ENCODE measurements at places on chromosomes 7 and 10. TPM values are rescaled to one million over a fixed set of nuclear protein-coding genes. Genes with fewer than 3 reads are reported as not detected.

DNA sequence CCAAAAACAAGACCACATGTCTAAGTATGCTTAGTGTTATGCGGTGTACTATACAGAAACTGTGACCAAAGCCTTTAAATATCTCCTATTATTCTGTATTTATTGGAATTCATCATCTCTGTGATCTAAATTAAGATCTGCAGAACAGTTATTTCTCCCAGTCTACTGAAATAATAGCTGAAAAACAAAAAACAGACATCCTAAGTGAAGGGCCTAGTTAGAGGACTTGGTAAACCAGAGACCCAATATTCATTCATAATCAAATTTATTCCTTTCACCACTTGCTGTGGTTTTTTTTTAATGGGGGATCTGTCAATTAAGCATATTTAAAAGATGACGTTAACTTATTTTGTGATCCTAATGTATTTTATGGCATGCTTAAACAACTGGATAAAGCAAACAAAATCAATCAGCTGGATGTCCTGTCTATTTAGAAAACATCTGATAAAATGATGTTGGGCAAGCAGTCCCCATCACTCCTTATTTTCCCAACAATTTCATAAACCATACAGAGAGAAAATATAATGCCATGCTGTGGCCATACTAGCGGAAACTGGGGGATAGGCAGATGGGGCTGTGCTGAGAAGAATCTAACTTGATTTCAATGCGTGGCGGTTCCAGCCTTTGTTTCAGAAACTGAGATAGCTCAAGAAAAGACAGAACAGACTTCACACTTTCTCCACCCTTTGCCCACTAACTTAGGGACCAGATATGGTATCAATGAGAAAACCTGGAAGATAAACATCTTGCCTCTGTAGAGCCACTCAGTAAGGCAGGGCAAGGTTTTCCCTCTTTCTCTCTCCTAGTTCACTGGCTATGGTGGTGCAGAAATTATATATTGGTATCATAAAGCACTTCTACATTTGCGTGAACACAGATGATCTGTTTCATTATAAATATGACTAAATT lies 32.9 kb downstream of the ICA1 start:
- no peak overlapping the region for H3K4me3 ChIP-seq
- DNase-seq, result no peak
- H3K4me1 ChIP-seq, result no peaks in the 10 kb centered on the region
- no peak overlapping the region for H3K27ac ChIP-seq
- no peaks in the 10 kb centered on the region for H3K36me3 ChIP-seq
- no peaks in the 10 kb centered on the region for H3K27me3 ChIP-seq

RADIL gene
- 0.85 TPM for polyA plus RNA-seq

GRCh38 chr7:68547799-68548198 lies 1050.5 kb upstream of the AUTS2 start:
- no peaks in the 10 kb centered on the region for H3K36me3 ChIP-seq
- H3K4me3 ChIP-seq, result no peak overlapping the region
- H3K4me1 ChIP-seq, result no peaks in the 10 kb centered on the region

DNA sequence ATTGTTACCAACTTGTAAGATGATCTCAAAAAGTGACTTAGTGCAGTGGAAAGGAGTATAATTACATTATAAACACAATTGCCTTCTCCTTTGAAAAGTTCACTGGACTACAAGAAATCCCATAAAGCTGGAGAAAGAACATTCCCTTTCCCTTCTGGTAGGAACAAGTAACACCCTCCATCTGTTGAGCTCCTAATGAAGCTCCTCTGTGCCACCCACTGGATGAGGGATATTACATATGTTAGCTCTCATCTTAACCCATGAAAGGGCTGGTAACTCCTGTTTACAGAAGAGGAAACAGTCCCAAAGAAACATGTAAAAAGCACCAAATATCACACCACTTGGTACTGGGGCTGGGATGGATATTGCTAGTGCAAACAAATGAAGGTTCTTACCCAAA lies 8.1 kb downstream of the PGAM1 start:
- H3K27ac ChIP-seq, result no peak overlapping the region
- no peaks in the 10 kb centered on the region for H3K4me1 ChIP-seq
- no peaks in the 10 kb centered on the region for H3K27me3 ChIP-seq
- DNase-seq, result no peak

- peaks cover 2% of the 10 kb centered on the region for H3K4me1 ChIP-seq
- no peaks in the 10 kb centered on the region for H3K36me3 ChIP-seq
- peaks cover 5% of the 10 kb centered on the region for H3K27me3 ChIP-seq
- no peak within 1 kb of the TSS for H3K27ac ChIP-seq
Measured at GRCh38 chr10:49187950-49188761, at the start of gene TMEM273. Gene TMEM273 (minus strand): TSS chr10:49188391. CDS start chr10:49188336, 55 bp downstream.

SLC39A12 gene
- polyA plus RNA-seq, result not detected

- H3K36me3 ChIP-seq, result no peaks in the 10 kb centered on the region
- no peaks in the 10 kb centered on the region for H3K4me1 ChIP-seq
- peak; percentile 61 for DNase-seq
- H3K4me3 ChIP-seq, result no peak overlapping the region
- H3K27me3 ChIP-seq, result no peaks in the 10 kb centered on the region
- H3K27ac ChIP-seq, result no peak overlapping the region
Measured at GRCh38 chr10:89926736-89927135, 225.3 kb downstream of the KIF20B start.

GRCh38 chr7:33979300-33979806 lies 74.0 kb downstream of the BMPER start:
- no peaks in the 10 kb centered on the region for H3K36me3 ChIP-seq
- H3K4me1 ChIP-seq, result peaks cover 22% of the 10 kb centered on the region

C10orf67 gene
- 0.16 TPM for polyA plus RNA-seq

DNA sequence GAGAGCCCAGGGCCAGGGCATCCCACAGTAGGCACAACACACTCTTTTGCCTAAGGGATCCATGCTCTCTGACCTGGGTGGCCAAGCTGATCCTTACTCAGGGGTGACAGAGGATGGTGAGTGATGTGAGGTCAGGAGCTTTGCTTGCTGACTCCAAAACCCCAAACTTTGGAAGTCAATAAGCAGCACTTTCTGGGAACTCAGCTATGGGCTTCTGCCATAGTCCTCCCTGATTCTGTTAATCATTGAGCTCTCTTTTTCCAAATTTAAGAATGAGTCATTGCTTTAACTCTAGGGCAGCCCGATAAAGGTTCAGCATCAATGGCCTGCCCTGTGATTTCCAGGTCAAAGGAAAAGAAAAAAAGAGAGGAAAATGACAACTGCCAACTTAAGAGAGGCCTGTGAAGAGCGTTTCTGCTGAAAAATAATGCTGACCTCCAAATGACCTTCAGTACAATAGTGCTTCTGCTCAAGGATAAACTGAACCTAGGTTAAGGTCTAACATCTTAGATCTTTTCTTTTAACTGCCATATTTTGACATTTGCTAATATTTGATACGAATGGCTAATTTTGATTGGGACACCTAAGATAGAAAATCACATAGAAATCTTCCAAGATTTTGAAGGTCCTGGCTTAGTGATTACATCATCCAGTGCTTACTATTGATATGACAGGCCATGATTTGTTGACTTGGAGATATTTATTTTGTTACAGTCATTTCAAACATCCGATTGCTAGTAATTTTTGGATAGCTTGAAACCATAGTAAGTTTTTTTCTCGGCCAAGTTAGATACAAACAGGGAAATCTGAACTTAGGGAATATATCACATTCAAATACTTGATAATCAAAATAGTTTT lies 20.8 kb upstream of the RELN start:
- no peaks in the 10 kb centered on the region for H3K4me1 ChIP-seq
- no peaks in the 10 kb centered on the region for H3K27me3 ChIP-seq
- DNase-seq, result no peak
- no peak overlapping the region for H3K4me3 ChIP-seq
- H3K27ac ChIP-seq, result no peak overlapping the region

DNA sequence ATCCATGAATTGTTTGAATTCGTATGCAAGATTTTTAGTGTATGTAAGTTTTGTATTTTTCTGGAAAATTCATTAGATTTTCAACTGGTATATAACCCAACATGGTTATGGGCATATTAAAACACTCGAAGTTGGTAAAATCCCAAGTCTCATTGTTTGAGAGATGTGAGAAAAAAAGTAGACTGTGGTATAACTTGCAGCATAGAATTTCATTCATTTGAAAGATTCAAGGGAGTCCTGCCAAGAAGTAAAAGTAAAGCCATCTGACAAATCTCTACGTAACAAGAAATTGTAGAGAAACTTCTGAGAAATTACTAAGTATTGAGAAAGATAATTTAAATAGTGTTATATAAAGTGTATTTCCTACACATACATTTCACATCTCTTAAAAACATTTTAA lies 40.2 kb downstream of the SEMA3E start:
- H3K27me3 ChIP-seq, result no peaks in the 10 kb centered on the region
- peak; percentile 15 for DNase-seq
- no peak overlapping the region for H3K4me3 ChIP-seq
- no peaks in the 10 kb centered on the region for H3K4me1 ChIP-seq
- H3K36me3 ChIP-seq, result no peaks in the 10 kb centered on the region

BUB3 gene
- polyA plus RNA-seq, result 229 TPM

DLX5 gene
- polyA plus RNA-seq, result 0.06 TPM

DNA sequence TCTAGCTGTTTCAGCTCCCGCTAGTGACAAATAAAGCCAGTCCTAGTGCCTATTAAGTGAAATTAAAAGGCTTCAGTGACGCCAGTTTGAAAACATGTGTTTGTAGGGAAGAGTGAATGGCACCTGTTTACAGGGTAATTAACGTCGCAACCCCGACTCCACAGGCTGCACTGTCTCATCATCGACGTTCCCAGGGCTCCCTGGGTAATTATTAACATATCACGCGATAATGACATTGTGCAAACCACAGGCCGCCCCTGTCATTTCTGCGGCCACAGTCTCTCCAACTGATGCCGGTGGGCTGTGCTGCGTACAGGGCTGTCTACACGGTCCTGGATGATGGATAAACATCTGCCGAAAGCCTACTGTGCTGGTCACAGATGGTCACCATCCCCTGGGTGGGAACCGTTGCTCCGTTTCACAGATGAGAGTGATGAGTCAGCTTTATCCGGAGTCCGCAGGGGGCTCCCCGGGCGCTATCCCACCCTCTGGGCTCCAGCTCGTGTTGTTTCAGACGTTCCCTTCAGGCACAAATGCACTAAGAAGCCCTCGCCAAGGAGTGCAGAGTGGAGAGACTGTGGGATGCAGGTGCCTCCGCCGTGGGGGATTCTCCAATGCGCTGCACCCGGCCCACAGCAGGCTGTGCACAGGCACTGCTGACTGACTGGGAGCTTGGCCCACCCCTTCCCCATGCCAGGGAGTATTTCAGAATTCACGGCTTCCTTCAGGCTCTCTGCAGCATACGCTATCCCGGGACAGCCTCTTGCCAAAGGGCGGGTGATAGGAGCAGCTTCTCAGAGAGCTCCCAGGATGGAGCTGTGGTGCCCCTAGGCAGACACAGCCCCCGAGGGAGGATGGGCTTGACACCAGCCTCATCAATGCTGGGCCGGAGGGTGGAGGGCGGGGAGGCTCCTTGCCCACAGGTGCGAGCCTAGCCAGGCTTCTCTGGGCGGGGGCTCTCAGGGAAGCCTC lies 491.8 kb upstream of the FOXK1 start:
- no peak overlapping the region for H3K4me3 ChIP-seq
- no peak overlapping the region for H3K27ac ChIP-seq
- no peaks in the 10 kb centered on the region for H3K4me1 ChIP-seq
- DNase-seq, result no peak
- no peaks in the 10 kb centered on the region for H3K27me3 ChIP-seq
- H3K36me3 ChIP-seq, result no peaks in the 10 kb centered on the region

- no peaks in the 10 kb centered on the region for H3K27me3 ChIP-seq
- no peak for DNase-seq
- H3K27ac ChIP-seq, result no peak overlapping the region
- no peaks in the 10 kb centered on the region for H3K36me3 ChIP-seq
Measured at GRCh38 chr10:62911210-62911963, 95.2 kb upstream of the EGR2 start.

DNA sequence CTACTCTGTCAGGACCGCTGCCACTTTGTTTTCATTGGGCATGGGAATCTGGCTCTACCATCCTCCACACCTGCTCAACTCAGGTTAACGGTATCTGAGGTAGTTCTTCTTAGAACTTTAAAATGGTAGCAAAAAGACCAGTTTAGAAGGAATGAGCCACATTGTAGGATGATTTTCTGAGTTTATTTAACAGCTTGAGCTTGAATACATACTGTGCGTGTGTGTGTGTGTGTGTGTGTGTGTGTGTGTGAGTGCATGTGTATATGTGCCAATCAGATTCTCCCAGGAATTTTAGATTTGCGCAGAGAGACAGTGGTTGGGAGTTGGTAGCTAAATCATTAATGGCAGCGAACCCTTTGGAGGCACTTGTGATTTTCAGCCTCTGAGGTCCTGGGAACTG lies 81.4 kb downstream of the SPAG6 start:
- no peak for DNase-seq
- H3K4me1 ChIP-seq, result peaks cover 16% of the 10 kb centered on the region
- H3K36me3 ChIP-seq, result no peaks in the 10 kb centered on the region
- H3K4me3 ChIP-seq, result no peak overlapping the region
- H3K27ac ChIP-seq, result no peak overlapping the region

DNA sequence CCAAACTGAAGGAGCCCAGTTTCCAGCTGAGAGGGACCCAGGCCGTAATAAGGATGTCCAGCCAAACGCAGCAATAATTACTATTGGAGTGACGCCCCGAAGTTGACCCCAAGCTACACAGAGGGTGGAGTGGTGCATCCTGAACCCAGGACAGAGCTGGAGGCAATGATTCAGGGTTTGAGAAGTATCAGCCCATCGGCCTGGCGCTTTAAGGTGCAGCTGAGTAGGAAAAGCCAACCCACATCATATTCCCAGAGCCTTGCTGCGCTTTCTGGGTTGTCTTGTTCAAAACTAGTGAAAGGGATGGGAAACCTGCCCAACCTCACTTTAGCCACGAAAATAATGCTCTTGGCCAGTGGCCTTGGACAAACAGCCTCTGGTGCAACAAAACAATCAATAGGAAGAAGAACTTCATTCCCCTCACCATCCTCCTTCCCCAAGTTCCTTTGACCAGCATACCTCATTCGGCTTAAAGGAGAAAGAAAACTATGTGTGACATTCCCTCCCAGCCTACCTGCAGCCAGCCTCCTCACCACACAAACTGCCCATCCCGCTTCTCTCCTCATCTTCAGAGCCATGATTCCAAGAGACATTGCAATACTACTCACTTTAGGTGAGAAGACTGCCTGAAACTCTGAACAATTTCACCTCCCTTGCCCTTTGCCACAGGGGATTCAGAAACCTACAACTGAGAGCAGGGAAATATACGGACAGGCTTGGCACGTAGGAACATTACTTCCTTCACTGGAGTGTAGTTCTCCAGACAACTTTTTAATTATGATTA lies 217.2 kb upstream of the MKLN1 start:
- no peaks in the 10 kb centered on the region for H3K27me3 ChIP-seq
- no peaks in the 10 kb centered on the region for H3K36me3 ChIP-seq
- H3K4me3 ChIP-seq, result peak overlapping the region; percentile 99

- no peak overlapping the region for H3K27ac ChIP-seq
- DNase-seq, result no peak
- no peaks in the 10 kb centered on the region for H3K27me3 ChIP-seq
- no peaks in the 10 kb centered on the region for H3K36me3 ChIP-seq
- no peaks in the 10 kb centered on the region for H3K4me1 ChIP-seq
- H3K4me3 ChIP-seq, result no peak overlapping the region
Measured at GRCh38 chr10:126713594-126713993, 43.1 kb upstream of the C10orf90 start.

CLEC2L gene
- not detected for polyA plus RNA-seq

- no peak for DNase-seq
- no peaks in the 10 kb centered on the region for H3K27me3 ChIP-seq
- H3K27ac ChIP-seq, result no peak overlapping the region
- H3K4me3 ChIP-seq, result no peak overlapping the region
- H3K4me1 ChIP-seq, result no peaks in the 10 kb centered on the region
Measured at GRCh38 chr10:36421992-36422391, 703.4 kb upstream of the ANKRD30A start.

- H3K27ac ChIP-seq, result no peak overlapping the region
- DNase-seq, result no peak
- H3K4me3 ChIP-seq, result no peak overlapping the region
- H3K27me3 ChIP-seq, result no peaks in the 10 kb centered on the region
- no peaks in the 10 kb centered on the region for H3K4me1 ChIP-seq
- no peaks in the 10 kb centered on the region for H3K36me3 ChIP-seq
Measured at GRCh38 chr7:121697731-121698316, 175.1 kb upstream of the PTPRZ1 start.

PTPRN2 gene
- polyA plus RNA-seq, result 0.54 TPM

Measured in fibroblast of lung (primary cell).